Left lobe of liver (tissue), 2 donors: ENCODE measurements at places on chromosomes 1 and 21.

GRCh38 chr1:43464681-43465504, 11.2 kb upstream of the HYI start:
- DNase-seq: no peak

DNA sequence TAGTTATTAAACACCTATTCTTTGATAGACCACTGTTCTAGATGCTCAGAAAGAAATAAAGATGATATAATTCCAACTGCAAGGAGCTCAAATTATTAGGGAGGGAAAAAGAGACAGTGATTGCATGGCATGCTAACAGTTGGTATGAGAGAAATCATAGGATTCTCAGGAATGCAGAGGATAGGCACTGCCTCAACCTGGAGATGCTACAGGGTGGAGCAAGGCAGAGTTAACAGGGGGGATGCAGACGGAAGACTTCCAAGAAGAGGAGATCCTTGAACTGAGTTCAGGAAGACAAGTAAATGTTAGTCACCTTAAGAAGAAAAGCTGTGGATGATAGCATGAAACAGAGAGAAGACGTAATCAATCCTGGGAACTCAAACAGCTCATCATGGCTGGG, 123.7 kb downstream of the DAB1 start:
- DNase-seq: no peak

- DNase-seq: no peak
Observed at GRCh38 chr1:20138961-20139550, at the start of gene PLA2G2F. Gene PLA2G2F (plus strand): TSS chr1:20139323. CDS start chr1:20139428, 105 bp downstream.

DNA sequence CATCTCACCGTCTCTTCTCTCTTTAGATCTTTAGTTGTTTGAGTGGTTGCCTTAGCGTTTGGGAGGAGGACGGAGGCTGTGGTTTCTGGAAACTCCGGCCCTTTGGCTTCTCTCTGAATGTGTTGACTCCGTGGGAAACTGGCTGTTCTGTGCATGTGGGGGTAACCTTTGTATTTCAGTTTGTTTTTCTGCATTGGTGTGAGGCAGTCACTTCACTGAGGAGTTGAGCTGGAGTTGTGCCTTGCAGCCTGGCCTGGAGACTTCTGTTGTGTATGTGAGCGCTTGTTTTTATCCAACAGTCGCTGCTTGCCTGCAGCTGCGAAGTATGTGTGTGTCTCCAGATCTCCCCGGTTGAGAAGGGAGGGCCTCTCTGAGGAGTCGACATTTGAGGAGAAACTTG, 33.6 kb downstream of the CLDN14 start:
- DNase-seq: no peak
